ENCODE measurements at places on chromosomes 2 and 18.

DNA sequence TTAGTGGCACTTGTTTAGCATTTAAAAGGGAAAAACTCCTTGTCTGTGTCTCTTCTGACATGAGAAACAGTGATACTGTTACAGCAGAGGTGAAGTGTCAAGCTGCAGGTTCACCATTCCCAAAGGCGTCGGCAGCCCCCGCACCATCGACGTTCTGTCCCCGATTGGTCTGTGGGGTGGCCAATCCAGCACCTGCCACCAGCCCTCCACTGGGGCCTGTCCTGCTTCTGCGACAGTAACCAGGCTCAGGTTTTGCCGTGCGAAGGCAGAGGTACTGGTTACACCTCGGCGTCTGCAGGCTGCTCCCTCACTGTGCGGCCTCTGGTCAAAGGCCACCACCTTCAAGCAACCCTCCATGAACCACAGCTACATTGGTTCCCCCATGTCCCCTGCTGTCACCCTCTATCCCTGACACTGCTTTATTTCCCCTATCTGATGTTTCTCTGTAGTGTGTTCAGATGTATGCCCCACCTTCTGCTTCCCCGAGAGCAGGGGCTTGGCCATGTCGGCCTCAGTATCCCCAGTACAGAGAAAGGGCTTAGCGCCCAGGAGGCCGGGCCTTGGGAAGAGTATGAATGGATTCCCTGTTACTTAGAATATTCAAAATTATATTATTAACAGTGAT, 8.6 kb upstream of the ESPNL start:
- no peak for DNase-seq

- DNase-seq, result no peak
Measured at GRCh38 chr18:57435846-57436190, 644 bp downstream of the ONECUT2 start.

- peak; percentile 74 for DNase-seq
Measured at GRCh38 chr2:130336877-130337734, 5.6 kb upstream of the IMP4 start.

- DNase-seq, result no peak
Measured at GRCh38 chr2:203651621-203652020, 54.8 kb upstream of the CD28 start.

DNA sequence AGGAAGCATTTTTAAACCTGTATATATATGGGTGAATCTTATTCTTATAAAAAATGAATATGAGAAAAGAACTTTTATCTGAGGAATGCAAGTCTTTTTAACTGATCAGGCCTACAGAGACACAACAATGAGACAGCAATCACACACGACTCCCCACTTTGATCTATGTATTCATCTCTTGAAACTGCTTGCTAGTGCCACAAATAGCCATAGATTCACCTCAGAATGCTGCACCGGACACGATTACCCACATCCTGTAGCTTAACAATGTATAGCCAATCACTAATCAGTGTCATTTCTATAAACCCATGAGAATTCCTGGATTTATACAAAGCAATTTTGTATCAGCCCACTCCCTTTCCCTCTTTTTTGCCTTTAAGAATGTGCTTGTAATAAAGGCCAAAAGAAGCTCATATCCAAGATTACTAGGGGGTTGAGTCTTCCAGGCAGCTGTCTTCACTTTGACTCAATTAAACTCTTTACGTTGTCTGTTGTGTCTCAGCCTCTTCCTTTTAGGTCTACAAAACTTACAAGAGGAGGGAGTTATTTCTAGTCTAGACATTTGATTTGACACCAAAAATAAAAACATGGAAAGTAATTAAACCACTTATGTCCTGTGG, 94.9 kb downstream of the MBD2 start:
- DNase-seq, result no peak

- DNase-seq, result no peak
Measured at GRCh38 chr2:5959836-5960820, 267.9 kb downstream of the SOX11 start.
